Posterior cingulate gyrus (tissue), 11 donors: ENCODE measurements at places on chromosomes 2 and 18.

DNA sequence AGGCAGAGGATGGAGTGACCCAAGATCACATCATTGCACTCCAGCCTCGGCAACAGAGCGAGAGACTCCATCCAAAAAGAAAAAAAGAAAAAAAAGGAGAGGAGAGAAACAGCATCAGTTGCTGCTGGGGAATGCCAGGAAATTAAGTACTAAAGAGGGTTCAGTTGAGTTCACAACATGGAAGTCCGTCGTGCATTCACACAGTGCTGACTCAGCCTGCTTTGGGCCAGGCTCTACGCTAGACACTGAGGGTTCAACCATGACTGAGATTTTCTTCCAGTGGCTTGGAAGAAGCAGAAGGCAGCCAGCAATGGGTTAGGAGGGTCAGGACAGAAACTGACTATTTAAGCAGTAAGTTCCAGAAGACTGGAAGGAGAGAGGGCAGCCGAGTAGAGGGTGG lies 108.8 kb downstream of the FMNL2 start:
- no peak for DNase-seq

GRCh38 chr2:11942178-11942569 lies 195.7 kb downstream of the LPIN1 start:
- no peak for DNase-seq

DNA sequence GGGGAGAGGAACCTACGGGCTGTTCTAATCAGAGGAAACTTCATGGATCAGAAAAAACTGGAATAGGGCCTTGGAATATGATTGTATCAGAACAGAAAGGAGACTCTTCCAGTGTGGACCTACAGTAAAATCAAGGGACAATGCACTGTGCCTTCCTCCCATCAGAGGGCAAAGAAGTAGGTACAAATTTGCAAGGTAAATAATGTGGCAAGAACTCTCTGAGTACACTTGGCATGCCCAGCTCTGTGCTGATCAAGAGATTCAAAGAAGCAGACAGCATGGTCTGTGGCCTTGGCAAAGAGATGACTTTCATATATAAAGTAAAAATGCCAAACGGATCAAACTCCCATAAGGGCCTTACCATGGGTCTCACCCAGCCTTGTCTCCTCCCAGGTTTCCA lies 242.6 kb upstream of the OSR1 start:
- DNase-seq: no peak

GRCh38 chr2:29195796-29196195 lies 80.6 kb downstream of the CLIP4 start:
- DNase-seq: no peak

GRCh38 chr2:1808981-1809422 lies 64.7 kb upstream of the PXDN start:
- DNase-seq: peak; percentile 73

- DNase-seq: no peak
Observed at GRCh38 chr2:241865957-241866789, 3.4 kb upstream of the RTP5 start.

GRCh38 chr18:32040936-32041335 lies 22.3 kb downstream of the RNF125 start:
- DNase-seq: no peak
